ENCODE measurements at places on chromosomes 3 and 15.

DNA sequence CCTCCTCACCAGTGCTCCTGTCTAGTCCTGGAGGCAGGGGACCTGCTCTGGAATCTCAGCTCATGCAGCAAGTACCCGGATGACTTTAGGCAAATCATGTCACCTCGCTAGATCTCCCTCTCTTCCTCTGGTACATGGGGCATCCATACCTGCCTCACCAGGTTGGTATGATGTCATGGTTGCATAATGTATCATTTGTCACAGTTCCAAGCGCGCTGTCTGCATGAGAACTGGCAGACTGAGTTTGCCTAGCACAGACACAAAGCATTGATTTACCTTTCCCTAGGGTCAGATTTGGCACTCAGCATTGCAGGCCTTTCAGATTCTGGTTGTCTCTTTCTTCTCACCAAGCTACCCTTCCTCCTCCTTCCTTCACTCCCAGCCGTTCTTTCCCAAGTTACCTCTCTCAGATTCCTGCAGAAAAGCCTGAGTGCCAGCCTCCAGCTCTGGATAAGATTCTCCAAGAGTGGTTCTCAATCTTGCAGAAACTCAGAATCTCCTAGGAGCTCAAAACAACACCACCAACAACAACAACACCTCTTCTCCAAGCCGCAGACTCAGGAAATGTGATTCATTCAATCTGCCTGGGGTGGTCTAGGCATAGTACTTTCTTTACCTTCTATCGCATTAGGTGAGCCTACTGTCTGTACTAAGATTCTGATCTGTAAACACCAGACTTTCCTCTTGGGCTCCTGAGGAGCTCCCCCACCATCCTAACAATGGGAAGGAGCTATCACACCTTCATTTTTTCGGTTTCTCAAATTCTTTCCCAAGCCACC, 29.5 kb downstream of the FAM43A start:
- peak; percentile 42 for DNase-seq

DNA sequence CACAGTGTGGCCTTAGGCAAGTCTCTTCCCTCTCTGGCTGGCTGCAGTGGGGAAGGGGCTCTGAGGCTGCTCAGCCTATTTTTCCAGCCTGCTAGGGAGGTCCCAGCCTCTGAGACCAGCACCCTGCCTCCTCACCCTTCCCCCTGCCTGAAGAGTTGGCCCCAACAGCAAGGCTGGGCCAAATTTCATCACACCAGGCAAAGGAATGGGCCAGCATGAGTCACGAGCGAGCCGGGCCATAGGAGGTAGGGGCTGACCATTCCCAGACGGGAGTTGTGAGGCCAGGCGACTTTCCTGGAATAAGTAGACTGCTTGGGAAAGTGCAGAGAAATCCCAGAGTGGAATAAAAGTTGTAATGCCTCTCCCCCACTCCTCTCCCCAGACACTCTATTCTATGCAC, 5.7 kb upstream of the FBLN2 start:
- DNase-seq, result no peak

- DNase-seq, result no peak
Measured at GRCh38 chr15:75456710-75457109, 5.2 kb upstream of the SIN3A start.

DNA sequence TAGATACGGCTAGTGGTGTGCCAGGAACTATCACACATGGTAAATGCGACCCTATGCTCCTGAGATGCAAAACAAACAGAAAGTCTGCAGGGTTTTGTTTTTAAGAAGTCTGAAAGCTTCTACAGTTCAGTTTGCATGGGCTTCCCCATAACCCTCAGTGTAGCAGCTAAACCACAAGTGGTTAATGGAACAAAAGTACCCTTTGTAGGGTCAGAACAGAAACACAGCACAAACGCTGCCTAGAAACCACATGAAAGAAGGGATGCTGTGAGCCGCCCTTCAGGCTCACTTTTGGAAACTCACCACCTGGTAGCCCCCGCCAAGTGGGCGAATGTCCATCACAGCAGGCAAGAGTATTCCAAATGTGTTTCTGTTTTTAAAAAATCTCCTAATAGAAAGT, 46.2 kb downstream of the CTDSPL start:
- DNase-seq, result peak; percentile 69

DNA sequence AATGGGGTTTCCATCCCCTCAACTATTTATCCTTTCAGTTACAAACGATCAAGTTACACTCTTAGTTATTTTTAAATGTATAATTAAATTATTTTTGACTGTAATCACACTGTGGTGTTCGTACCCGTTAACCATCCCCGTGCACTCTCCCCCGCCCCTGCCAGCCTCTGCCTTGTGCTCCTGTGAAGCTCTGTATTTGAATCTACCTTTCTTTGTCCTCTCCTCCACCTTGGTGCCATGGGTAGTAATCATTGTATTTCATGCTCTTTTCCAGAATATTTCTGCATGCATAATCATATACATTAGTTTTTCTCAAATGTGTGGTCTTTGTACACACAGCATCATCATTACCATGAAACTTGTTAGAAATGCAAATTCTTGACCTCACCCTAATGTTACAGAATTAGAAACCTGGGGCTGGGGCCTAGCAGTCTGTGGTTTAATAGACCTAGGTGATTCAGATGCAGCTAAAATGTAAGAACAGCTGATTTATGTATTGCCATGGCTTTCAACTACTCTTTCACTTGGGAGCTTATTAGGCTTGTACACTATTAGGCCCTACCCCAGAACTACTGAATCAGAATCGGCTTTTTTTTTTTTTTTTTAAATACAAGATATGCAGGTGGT, 91.5 kb downstream of the STT3B start:
- DNase-seq, result no peak

- DNase-seq, result no peak
Measured at GRCh38 chr3:195162816-195163215, 108.1 kb downstream of the XXYLT1 start.

DNA sequence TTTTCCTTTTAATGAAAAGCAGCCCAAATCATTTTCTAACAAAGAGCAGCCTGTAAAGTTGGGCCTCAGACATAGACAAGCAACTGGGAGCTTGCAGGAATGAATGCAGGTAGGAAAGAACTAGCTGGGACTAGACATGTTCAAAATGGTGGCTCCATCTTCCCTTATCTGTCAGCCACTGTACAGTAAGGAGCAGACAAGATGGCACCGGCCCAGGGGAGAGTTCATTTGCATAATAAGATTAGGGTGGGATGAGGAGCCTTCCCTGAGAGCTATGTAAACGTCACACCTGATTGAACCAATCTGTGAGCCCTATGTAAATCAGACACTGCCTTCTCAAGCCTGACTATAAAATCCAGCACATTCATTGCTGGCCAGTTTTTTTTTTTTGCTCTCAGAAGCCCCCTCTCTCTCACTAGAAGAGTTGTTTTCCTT, 59.7 kb upstream of the GK5 start:
- no peak for DNase-seq

DNA sequence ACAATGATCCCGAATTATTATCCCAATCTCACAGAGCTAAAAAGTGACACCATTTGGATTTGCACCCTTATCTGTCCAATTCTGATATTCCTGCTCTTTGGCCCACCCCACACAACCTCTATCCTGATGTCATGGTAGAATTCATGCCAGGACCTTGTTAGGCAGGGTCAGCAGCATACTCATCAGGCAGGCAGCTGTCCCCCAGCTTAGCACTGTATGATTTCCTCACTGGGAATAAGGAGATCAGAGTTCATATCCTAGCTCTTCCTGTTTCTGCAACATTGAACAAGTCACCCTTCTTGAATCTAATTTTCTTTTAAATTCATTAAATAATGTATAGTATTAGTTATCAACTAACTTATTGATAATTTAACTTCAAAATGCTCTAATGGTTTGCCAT, 12.0 kb upstream of the C3orf80 start:
- no peak for DNase-seq

- peak; percentile 68 for DNase-seq
Measured at GRCh38 chr3:16520970-16521881, 7.7 kb upstream of the RFTN1 start.
